IPS DF 19.7 (cell line): ENCODE measurements at places on chromosomes 7 and 10.

DNA sequence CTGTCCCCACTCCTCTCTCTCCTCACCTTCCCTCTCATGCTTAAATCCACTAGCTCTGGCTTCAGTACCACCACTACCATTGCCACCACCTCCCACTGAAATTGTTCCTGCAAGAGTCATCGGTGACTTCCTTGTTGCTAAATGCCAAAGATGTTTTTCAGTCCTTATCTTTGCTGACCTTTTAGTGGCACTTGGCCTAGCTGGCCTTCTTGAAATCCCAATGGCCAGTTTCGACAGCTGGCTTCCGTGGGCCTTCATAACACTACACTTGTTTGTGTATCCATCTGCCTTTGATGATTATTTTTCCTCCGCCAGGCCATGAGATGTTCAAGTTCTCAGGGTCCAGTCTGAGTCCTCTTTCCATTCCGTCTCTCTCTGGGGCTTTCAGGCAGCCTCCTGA lies 118.2 kb upstream of the NANOS1 start:
- DNase-seq: no peak

- DNase-seq: no peak
Observed at GRCh38 chr10:105070952-105071351, 429.9 kb downstream of the SORCS3 start.

DNA sequence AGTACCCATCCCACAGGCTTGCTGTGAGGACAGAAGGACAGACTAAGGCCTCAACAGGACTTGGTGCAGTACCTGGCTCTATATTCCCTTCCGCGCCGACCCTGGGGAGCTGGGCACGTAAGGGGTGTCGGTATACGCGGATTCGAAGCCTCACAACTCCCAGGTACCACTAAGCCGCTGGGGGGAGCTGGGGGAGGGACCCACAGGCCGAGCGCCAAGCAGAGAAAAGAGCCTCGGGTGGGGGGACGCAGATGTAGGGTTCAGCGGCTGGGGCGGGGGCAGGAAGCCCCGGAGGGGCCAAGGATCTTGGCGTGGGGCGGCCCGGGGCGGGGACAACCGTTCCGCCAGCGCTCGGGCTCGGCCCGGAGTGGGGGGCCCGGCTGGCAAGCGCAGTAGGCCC lies 126.4 kb upstream of the ZNF746 start:
- DNase-seq: no peak

- no peak for DNase-seq
Observed at GRCh38 chr10:122650331-122650730, 49.3 kb downstream of the C10orf120 start.

DNA sequence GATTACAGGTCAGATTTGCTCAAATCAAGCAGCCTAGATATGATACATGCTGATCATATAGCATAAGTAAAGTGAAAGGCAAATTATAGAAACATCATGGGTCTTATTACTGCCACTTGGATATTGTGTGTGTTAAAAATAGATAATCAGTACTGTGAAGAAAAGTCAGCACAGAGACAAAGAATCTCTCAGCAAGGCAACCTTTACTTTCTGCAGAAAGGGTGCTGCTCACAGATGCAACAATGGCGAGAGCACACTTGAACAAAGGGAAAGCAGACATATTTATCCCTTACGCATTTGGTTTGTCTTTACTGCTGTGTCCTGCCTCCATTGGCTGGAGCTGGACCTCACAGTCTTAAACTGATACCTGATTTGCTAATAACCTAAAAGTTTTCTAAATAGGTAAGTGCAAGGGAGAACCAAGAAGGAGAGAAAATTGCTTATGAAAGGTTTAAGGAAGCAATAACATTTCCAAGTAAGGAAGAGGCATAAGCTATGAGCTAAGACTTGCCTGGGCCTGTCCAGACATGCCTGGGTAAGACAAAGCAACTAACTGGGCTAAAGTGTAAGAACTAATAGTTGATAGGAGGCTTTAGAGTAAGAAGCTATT lies 1310.8 kb upstream of the LRRTM3 start:
- DNase-seq: no peak

GRCh38 chr10:119006451-119007210 lies 22.9 kb upstream of the NANOS1 start:
- DNase-seq: no peak

DNA sequence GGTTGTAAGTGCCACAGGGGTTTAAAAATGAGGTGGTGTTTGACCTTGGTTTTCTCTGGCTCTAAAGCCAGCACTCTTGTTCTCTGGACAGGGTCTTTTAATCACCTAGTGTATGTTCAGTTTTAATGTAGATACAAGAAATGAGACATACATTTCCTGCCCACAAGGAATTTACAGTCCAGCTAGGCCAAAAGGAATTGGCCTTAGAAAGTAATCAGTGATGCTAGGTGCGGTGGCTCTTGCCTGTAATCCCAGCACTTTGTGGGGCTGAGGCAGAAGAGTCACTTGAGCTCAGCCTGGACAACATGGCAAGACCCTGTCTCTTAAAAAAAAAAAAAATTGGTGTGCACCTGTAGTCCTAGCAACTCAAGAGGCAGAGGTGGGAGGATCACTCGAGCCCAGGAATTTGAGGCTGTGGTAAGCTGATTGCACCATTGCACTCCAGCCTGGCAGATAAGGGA lies 100.2 kb downstream of the LRMDA start:
- DNase-seq: no peak

DNA sequence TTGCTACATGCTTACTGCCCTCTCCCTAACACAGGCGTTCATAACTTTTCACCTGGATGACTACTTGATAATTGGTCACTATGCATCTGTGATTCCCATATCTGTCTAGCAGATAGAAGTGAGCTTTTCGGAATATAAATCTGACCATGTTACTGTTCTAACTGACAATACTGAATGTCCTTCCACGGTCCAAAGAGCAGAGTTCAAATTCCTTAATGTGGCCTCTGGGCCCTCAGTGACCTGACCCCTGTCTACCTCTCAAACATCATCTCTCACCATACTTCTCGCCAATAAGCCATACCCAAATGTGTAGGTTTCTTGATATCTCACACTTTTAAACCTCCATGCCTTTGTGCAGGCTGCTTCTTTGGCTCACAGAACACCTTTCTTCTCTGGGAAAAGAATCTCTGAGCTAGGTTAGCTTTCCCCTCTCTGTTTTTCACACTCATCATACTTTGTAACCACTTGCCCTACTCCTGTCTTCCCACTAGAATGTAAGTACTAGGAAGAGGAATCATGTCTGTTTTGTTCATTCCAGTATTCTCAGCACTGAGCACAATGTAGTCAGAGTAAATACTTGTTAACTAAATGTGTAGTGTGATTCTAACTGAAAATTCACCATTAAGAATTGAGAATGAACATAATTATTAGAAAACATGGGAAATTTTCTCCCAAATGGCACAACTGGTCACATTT lies 39.2 kb upstream of the LRRC17 start:
- DNase-seq: no peak

GRCh38 chr7:142629588-142630260 lies 119.5 kb upstream of the PRSS1 start:
- DNase-seq: no peak

- no peak for DNase-seq
Observed at GRCh38 chr7:98760201-98760651, 109.6 kb downstream of the TMEM130 start.

DNA sequence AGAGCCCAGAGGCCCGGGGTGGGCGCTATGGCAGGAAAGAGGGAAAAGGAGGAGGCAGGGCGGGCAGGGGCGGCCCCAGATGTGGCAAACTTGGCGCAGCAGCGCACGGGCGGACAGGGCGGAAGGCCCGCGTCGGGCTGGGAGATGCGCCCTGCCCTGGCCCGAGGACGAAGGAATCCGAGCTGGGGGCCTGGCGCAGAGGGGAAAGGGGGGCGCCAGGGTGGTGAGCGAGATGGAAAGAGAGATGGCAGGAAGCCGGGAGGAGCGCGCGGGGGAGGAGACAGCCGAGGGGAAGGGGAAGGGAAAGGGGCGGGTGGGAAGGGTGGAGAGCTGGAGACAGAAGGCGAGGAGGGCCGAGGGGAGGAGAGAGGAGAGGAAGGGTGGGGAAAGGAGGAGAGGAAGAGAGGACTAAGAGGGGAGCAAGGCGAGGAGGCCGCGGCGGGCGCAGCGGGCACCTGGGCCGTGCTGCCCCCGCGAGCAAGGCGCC lies at the start of gene MARVELD1:
TSS of gene MARVELD1 (plus strand) at position 392 of the 487 bp plus-strand sequence. CDS start 147 bp downstream, outside the sequence.
- DNase-seq: no peak

DNA sequence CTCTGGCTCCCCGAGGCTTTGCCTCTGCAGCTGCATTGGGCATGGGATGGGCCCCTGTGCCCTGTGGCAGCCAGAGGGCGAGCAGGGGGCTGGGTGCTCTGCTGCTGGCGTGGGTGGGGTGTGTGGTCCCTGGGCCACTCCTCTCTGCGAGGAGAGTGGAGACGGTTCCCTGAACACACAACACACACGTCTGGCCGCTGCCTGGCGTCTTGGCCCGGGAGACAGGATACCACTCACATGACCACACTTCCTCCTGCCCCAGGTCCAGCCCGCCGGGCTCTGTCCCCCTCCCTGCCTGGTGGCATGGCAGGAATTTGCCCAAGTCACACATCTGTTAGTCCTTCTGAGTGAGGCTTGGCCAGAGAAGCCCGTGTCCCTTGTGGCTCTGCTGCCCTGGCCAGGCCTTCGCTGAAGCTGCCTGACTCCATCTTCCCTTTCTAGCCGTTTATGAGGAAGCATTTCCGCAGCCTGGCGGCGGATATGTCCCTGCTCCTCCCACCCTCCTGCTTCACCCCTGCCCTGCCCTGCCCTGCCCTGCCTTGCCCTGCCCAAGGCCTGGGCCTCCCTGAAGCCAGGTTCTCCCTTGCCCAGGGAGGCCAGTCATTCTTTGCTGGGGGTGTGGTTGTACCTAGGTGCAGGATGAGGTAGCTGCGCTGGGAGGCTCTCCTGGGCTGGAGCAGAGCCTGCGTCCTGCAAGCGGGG lies 3.0 kb downstream of the BRI3 start:
- DNase-seq: no peak

GRCh38 chr10:55629793-55630490 lies 731.1 kb downstream of the ZWINT start:
- DNase-seq: no peak

DNA sequence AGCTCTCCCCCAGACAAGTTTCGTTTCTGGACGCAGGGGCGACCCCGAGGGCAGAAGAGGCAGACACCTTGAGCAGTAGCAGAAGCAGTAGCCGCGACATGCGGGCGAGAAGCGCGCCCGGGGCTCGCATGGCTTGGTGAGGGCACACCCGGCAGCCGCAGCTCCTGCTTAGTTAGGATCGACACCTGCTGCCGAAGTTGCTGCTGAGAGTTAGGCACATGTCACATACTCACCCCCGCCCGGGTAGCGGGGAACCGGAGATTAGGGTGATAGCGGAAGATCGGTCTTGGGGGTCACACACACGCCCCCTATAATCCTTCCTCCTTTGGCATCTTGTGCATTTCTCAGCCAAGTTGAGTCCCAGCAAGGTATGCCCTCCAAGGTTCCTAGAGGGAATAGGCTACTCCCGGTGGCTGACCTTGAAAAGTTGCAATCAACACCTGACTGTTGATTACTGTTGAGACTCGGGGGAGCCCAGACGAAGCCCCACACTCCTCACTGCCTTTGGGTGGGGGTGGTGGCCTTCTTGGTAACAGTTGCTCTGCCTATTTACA lies 668 bp downstream of the GPR37 start:
- no peak for DNase-seq

GRCh38 chr10:43448742-43449141 lies 11.8 kb downstream of the ZNF487 start:
- DNase-seq: no peak

DNA sequence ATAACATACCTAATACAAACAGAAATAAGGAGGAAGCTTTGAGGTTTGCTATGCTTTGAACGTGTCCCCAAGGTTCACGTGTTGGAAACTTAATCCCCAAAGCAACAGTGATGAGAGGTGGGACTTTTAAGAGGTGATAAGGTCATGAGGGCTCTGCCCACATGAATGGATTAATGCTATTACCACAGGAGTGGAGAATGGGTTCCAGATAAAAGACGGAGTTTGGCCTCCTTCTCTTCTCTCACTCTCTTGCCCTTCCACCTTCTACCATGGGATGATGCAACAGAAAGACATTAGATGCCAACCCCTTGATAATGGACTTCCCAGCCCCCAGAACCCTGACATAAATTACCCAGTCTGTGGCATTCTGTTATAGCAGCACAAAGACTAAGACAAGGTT lies 9.6 kb downstream of the ITGB1 start:
- DNase-seq: no peak

GRCh38 chr7:151671514-151671913 lies 151.8 kb upstream of the RHEB start:
- peak; percentile 28 for DNase-seq

DNA sequence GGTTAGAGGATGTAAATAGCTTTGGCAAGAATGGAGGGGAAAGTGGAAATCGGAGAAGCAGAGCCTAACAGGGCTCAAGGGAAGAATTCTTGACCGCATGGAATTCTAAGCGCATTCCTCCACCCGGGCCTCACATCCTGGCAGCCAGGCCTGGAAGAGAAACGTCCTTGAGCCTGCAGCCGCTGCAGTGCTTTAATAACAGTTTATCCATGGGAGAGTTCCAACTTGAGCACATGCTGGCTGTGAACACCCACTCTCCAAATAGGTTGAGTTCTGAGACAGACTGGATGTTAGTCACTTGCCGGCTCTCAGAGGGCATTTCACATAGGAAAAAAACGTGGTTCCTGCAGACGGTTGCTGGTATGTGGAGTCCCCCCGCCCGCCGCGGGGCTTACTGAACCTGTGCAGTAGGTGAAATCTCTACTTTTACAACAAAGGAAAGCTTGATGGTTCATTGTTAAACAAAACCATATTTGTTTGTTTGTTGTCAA lies 61.4 kb upstream of the STEAP1B start:
- peak; percentile 85 for DNase-seq

GRCh38 chr7:30984359-30985107 lies 20.8 kb downstream of the GHRHR start:
- DNase-seq: no peak

- DNase-seq: peak; percentile 85
Observed at GRCh38 chr7:47470567-47471357, 111.1 kb downstream of the TNS3 start.

- DNase-seq: no peak
Observed at GRCh38 chr10:102845352-102845902, 8.2 kb upstream of the CYP17A1 start.

DNA sequence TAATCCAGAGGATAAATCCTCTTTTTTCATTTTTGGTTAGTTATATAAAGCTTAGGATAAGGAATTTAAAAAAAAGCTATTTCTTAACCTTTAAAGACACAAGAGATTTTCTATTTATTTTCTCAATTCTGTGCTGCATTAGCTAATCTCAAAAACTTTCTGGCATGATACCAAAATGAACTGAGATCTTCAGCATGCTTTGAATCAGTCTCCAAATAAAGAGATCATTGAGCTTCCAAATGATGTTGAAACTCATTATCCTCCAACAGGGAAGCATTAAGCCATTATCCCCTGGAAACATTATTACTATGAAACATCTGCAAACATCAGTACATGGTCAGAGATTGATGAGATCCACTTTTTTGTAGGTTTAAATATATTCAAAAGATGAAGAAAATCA lies 350.3 kb upstream of the TEX47 start:
- no peak for DNase-seq
